ENCODE measurements at places on chromosomes 1 and 21.
A peak's percentile ranks its signal among the peaks of the same experiment; 100 is the strongest.

GRCh38 chr1:168567007-168567406, 9.4 kb upstream of the XCL1 start:
- no peak for DNase-seq

GRCh38 chr1:206464456-206464964, 5.8 kb upstream of the IKBKE start:
- DNase-seq, result no peak

DNA sequence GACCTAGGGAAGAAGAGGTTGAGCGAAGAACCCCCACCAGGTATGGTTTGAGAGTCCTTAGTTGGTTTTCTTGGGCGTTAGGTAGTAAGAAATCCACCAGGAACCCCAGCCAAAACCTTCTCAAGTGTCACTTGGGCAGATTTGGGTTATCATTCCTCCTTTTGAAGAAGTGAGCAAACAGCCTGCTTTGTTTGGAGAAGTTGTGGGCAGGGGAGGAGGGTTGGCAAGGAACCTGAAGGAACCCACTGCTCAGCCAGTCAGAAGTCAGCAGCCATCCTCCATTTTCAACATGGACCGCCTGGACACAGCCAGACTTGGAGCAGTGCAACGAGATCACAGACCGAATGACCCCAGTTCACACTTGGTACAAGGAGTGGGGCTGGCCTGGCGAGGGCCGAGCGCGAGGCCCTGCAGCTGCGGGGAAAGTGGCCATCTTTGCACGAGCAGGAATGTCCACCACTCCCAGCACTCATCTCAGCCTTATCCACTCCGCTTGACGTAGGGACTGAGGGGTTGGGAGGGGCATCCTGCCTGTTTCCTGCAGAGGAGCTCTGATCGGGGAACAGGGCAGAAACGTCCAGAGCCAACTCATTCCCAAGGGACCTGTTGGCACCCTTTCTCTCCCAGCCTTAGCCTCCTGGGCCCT, 7.2 kb downstream of the ADPRS start:
- DNase-seq, result no peak

- DNase-seq, result no peak
Measured at GRCh38 chr1:70809069-70809468, 238.5 kb downstream of the PTGER3 start.

- DNase-seq, result no peak
Measured at GRCh38 chr1:244027491-244028145, 23.5 kb upstream of the ZBTB18 start.

DNA sequence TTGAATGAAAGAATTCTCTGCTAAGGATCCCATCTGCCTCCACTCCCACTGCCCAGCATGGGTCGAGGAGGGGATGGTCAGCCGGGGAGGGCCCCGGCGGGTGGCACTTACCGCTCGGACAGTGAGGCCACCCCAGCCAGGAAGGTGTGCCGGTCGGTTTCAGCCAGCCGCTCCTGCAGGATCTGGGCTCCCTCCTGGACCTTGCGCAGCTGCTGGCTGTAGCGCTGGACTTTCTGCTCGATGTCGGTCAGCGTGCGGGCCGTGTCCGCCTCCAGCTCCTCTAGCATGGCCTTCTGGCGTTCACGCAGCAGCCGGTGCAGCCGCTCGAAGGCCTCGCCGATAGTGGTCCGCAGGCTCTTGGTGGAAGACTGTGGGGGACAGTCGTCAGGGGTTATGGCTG, 22.3 kb downstream of the TRIM62 start:
- DNase-seq, result no peak

DNA sequence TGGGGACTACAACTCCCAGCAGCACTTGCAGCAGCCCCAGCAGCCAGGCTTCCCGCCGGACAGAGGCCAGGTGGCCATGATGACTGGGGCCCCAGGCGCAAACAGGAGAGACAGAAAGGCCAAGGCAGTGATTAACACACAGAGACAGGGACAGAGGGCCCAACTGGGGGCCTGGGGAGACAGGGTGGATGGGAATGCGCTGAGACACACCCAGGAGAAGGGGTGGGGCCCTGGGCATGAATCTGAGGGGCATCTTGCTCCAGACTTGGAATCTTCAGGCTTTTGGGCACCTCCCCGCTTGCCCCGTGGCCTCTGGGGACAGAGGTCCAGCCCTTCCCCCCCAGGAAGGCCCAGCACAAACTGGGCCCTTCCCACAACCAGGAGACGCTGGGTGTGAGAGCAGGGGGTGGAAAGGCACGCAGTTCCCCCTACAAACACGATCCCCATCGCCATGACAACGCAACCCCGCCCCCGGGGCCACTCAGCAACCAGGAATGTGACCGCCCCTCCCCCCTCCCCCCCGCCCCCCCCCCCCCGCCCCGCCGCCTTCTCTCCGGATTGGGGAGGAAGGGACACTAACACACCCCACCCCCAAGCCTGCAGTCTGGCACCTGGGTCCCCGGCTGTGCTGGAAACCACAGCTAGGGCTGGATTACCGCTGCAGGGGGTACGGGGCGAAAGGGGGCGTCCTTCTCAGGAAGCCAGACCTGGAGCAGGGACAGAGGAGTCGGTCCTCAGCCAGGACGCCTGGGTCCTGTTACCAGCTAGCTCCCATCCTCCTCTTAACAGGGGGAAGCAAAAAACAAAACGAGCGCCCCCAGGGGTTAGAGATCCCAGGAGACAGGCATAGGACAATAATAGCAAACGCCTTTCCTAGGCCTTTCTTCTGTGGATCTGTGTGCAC, 4.5 kb downstream of the HDGF start:
- DNase-seq, result peak; percentile 75

- DNase-seq, result no peak
Measured at GRCh38 chr1:204979891-204980649, 62.9 kb upstream of the CNTN2 start.

- no peak for DNase-seq
Measured at GRCh38 chr1:178749581-178750166, 24.6 kb downstream of the RALGPS2 start.

DNA sequence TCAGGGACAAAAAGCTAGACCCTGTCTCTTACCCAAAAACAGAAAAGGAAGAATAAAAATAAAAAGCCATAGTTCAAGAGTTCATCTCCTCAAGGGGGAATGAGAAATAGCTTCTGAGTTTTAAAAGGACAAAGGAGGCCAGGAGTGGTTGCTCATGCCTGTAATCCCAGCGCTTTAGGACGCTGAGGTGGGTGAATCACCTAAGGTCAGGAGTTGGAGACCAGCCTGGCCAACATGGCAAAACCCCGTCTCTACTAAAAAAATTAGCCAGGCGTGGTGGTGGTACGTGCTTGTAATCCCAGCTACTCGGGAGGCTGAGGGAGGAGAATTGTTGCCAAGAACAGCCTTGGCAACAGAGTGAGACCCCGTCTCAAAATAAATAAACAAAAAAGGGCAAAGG, 38.6 kb upstream of the CPLANE2 start:
- DNase-seq, result no peak

- no peak for DNase-seq
Measured at GRCh38 chr1:119080586-119080985, 59.9 kb downstream of the WARS2 start.

- no peak for DNase-seq
Measured at GRCh38 chr1:194176212-194176611, 989.8 kb upstream of the B3GALT2 start.

- no peak for DNase-seq
Measured at GRCh38 chr1:41325801-41326200, 35.4 kb upstream of the FOXO6 start.

- DNase-seq, result peak; percentile 73
Measured at GRCh38 chr21:41899426-41900202, 20.5 kb upstream of the PRDM15 start.

DNA sequence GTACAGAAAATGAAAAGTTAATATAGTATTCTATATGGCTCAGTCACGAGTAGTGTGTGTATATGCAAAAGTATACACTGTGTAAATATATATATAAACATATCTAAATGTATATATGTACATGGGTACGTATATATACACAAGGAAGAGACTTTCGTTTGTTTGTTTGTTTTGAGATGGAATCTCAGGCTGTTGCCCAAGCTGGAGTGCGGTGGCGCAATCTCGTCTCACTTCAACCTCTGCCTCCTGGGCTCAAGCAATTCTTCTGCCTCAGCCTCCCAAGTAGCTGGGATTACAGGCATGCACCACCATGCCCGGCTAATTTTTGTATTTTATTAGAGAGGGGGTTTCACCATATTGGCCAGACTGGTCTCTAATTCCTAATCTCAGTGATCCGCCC, 16.4 kb downstream of the IL12RB2 start:
- DNase-seq, result no peak
